ENCODE measurements at places on chromosomes 7 and 10.

GRCh38 chr7:158228986-158229385, 358.6 kb downstream of the PTPRN2 start:
- no peak for DNase-seq

GRCh38 chr7:16891338-16891737, 9.6 kb upstream of the AGR3 start:
- peak; percentile 68 for DNase-seq

GRCh38 chr7:16926861-16927260, 45.1 kb upstream of the AGR3 start:
- no peak for DNase-seq

- peak; percentile 16 for DNase-seq
Observed at GRCh38 chr7:102288285-102288930, 1.7 kb downstream of the SH2B2 start.

GRCh38 chr10:43671659-43672531, 23.2 kb upstream of the ZNF32 start:
- peak; percentile 66 for DNase-seq

DNA sequence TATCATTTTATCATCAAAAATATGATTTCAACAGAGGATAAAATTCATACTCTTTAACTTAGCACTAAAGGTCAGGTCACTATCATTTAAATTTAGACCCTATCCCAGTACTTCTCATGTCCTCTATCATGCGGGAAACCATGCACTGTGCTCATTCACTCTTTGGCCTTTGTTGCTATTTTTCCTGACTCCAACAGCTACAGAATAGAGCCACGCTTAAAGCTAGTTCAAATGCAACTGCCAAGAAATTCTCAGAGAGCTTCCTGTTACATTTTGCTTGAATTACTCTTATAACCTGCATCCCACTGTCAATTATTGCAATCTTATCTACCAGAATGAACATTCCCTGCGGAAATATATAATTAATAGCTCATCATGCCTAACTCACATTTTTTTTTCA, 58.3 kb downstream of the SEMA3A start:
- no peak for DNase-seq

DNA sequence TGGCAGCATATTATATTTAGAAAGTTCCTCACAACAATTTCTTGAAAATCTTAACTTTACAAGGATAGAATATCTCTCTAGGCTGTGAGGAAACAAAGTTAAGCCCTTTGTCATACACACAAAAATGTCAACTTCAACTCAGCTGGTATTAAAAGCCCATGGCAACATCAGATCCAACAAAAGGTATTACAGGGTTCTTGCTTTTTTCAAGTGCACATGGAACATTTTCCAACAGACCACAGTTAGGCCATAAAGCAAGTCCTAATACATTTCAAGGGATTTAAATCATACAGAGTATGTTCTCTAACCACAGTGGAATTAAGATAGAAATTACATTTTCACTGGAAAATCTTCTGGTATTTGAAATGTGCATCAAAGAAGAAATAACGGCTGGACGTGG, 71.9 kb upstream of the OIT3 start:
- DNase-seq: no peak

DNA sequence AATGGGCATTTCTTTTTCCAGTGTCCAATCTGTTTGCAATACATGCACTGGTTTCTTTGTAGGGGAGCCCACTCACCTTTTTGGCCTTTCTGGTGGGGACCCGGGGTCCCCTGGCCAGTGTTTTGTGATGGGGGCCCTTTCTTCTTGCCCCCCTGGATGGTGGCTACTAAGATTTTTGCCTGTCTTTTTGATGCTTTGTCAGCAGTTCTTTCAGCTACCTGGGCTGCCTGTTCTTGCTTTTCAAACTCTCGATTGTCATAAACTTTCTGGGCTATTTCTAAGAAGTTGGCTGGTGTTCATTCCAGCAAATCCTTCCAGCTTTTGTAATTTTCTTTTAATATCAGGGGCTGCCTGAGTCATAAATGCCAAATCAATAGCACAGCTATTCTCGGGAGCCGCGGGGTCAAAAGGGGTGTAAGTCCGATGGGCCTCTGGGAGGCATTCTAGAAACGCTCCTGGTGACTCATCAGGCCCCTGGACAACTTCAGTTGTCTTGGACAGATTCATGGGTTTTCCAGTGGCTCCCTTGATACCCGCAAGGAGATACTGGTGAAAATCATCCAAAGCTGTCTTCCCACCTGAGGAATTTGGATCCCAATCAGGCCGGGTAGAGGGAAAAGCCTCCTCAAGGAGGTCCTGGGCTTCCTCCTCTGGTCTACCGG, 79.0 kb downstream of the PRR15 start:
- peak; percentile 69 for DNase-seq

GRCh38 chr10:120386896-120387295, 70.1 kb upstream of the PLPP4 start:
- peak; percentile 13 for DNase-seq

GRCh38 chr10:12869427-12869826, 132.1 kb downstream of the CCDC3 start:
- DNase-seq: no peak

DNA sequence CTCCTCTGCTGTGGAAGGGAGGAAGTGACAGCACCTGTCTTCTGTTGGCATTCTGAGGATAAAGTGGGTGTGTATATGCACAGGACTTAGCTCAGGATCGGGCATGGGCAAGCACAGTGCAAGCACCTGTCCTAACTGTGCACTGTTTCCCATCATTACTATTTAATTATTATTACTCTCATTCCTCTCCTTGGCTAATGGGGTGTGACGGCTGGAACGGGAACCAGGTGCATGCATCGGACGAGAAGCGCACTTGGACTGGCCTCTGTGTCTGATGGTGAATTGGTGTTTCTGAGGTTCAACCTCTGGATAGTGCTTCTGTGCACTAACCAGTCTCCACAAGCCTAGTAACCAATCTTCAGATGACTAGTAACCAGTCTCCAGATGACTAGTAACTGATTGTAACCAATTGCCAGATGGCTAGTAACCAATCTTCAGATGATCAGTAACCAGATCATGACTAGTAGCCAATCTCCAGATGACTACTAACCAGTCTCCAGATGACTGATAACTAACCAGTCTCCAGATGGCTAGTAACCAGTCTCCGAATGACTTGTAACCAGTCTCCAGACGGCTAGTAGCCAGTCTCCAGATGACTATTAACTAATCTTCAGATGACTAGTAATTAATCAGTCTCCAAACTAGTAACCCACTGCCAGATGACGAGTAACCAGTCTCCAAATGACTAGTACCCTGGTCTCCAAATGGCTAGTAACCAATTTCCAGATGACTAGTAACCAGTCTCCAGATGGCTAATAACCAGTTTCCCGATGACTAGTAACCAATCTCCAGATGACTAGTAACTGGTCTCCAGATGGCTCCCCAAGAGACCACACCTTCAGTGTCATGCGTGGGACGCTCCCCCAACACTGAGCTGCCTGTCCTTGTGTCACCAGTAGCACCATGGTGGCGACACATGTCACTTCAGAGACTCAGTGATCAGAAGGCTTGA, 85.8 kb downstream of the PAXIP1 start:
- DNase-seq: no peak

- no peak for DNase-seq
Observed at GRCh38 chr10:95245425-95246055, 45.3 kb downstream of the PDLIM1 start.

GRCh38 chr7:47453093-47454061, 128.5 kb downstream of the TNS3 start:
- DNase-seq: peak; percentile 100

- peak; percentile 97 for DNase-seq
Observed at GRCh38 chr7:132739271-132739955, 163.1 kb upstream of the PLXNA4 start.

DNA sequence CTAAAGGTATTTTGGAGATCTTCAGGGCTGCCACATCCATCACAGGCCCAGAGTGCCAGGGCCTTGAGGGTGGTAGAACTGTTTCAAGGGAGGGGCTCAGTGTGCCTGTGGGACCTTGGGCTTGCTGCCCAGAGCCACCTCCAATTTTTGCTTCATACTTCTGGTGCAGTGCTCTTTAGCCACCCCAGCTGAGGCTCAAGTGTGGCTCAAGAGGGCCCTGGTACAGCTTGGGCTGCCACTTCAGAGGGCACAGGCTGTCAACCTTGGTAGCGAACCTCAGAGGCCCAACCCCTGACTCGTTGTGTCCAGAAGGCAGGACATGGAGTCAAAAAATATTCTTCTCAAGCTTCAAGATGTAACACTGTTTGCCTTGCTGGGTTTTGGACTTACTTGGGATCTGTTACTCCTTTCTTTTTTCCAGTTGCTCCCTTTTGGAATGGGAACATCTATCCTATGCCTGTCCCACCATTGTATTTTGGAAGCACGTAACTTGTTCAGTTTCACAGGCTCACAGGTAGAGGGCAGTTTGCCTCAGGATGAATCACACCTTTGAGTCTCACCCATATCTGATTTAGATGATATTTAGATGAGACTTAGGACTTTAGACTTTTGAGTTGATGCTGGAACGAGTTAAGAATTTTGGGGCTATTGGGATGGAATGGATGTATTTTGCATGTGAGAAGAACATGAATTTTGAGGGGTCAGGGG, 224.8 kb downstream of the RPS24 start:
- no peak for DNase-seq

- no peak for DNase-seq
Observed at GRCh38 chr10:35364808-35365207, 28.5 kb downstream of the CCNY start.

- no peak for DNase-seq
Observed at GRCh38 chr10:79396520-79396919, 48.9 kb downstream of the ZCCHC24 start.

GRCh38 chr7:115135146-115135545, 213.3 kb downstream of the MDFIC start:
- no peak for DNase-seq

DNA sequence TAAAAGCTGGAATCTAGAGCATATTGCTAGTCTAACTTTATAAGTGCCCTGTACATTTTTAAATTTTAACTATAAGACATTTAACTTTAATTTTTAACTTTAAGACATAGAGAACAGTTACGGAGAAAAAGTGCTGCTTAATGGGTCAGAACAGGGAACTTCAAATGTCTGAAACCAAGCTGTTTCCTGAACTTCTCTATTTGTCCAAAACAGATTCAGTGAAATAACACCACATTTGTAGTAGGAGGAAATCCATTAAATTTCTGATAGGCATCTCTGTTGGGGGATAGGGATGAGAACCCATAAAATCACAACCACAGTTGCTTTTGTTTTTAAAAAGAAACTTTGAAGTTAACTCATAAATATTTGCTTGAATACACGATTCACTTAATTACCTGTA, 170.8 kb upstream of the ANK3 start:
- no peak for DNase-seq

DNA sequence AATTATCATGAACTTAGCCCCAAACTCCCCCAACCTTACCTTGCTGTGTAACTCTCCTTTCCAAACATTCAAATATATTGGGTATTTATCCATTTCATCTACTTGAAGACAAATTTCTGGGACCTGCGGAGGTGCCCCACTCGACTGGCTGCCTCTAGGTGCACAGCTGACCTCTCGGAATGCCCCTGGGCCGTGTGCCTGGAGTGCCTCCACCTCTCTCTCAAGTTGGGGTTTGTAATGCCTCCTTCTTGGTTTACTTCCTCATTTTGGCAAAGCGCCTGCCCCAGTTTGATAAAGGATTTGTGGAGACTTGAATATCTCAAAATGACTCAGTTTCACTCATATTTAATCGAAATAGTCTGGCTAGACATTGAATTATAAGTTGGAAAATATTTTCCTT, 16.6 kb downstream of the ZNF777 start:
- no peak for DNase-seq

DNA sequence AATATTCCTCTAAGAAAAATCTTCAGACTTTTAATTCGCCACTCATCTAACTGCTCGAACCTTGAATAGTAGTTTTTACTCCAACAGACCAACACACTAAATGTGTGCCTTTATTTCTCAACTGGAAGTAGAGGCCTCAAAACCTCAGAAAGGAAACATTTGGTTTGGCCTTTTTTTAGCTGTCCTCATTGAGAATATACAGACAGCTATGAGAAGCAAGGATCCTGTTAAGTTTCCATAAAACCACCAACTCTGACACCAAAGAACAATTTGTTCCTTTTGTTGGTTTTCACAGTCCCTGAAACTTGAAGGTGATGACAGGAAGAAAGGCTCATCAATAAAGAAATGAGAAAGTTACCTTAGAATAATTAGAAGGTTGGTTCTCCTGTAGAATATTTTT, 199.2 kb upstream of the MEOX2 start:
- DNase-seq: no peak

GRCh38 chr7:150950496-150951180, 27.5 kb downstream of the KCNH2 start:
- no peak for DNase-seq

DNA sequence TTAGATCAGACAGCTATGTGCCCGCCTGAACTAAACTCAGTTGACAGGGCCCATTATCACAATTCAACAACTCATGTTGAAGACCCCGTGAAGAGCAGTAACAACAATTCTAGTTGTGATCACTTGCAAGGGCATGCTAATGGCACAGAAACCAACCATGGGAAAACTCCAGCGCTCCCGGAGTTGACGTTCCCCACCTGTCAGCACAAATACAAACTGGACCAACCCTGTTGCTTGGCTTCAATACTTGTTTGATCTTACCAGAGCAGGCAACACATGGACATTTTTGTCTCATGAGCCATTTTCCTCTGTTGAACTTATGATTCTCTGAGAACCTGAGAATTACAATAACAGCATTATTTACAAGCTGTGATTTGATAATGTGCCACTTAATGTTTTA, 119.0 kb upstream of the LANCL2 start:
- peak; percentile 45 for DNase-seq

DNA sequence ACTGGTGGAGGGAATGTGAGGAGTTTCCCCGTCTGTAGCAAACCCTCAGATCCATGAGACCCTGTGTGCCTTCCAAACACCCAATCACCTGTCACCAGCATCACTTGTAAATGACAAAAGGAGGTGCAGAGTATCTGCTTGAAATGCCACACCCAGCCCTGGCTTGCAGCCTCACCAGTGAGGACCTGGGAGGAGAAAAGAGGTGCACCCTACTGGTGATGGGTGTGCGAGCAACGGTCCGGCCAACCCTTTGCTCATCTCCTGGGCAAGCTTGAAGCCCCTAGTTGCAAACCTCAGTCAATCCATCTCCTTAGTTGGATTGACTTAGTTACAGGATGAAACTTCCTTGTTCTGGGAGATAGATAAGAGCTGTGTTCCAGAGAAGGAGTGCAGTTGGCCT, 62.4 kb upstream of the WAPL start:
- no peak for DNase-seq

- peak; percentile 63 for DNase-seq
Observed at GRCh38 chr7:2242541-2243429, 759 bp downstream of the NUDT1 start.

Measured in RPMI7951 (cell line).